ENCODE measurements at places on chromosomes 3 and 15.

GRCh38 chr3:127099982-127100381, 92.9 kb upstream of the PRR23E start:
- DNase-seq = no peak

DNA sequence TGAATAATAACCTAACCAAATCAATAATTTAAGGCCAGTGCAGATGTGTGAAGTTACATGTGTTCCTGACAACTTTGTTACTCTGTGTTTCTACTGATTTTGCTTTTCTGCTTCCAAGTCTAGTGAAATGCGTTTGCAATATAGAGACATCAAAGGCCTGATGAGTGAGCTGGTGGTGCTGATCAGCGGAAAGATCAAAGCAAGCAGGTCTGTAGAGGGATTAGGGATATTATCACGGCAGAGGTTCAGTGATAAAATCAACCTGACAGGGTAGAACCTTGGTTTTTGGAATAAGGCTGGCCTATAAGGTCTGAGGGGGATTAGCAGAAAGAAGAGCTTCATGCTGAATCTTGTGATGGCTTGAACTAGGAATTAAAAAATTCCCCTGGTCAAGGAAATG, 111.7 kb downstream of the EDEM1 start:
- no peak for DNase-seq

DNA sequence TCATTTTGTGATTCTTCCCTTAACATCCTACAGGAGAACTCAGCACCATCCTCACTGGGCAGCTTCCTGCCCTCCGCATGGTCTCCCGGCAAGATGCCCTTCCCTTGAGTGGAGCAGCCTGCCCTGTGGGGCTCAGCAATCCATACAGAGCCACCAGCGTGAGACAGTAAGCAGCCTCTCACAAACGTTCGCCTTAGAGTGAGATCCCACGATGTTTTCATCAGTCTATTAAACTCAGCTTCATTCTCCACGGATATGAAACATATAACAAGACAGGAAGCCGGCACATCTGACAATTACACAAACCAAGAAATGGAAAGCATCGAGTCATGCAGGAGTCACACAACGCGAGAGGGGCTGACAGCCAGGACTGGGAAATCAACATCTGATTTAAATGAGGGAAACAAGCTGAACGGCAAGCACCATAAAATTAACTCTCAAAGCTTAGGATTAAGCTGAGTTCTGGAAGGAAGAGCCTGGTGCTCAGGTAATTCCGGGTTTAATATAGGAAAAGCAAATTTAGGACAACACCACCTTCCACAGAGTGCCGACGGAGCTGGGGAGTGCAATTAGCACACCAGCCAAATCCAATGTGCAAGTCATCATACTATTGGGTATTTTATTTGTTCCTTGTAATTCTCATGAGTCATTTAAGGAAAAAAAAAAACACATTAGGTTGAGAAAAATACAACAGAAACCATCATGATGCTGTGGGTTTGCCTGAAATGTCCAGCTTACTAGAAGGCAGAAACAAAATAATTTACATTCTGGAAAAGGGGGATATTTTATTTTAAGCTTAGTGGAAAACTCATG, 272.0 kb downstream of the OCA2 start:
- DNase-seq = peak; percentile 68

DNA sequence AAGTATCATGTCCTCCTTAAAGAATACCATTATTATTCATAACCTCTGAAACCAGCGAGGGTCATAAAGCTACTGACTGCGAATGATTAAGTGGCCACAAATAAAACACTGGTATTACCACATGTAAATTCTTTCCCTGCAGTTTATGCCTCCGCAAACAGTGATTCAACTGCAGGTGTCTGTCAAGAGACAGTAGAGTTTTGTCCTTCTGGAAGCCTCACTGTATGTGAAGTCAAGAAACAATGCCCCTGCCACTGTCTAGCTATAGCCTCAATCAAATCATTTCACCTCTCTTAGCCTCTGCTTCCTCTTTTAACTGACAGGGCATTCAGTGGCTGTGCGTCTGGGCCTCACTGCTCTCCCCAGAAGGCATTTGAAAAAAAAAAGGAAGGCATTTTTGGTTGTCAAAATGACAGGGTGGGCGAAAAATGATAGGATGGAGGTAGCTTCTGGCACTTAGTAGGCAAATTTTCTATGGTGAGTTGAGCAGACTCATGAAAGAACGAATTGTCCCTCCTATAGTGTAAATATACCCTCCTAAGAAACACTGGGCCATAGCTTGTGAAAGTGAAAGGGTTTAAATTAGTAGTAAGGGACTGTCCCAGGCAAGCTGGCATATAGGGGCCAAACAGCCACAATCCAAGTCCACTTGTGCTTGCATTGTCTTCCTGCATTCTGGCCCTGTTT, 66.7 kb downstream of the FILIP1L start:
- DNase-seq = peak; percentile 84

DNA sequence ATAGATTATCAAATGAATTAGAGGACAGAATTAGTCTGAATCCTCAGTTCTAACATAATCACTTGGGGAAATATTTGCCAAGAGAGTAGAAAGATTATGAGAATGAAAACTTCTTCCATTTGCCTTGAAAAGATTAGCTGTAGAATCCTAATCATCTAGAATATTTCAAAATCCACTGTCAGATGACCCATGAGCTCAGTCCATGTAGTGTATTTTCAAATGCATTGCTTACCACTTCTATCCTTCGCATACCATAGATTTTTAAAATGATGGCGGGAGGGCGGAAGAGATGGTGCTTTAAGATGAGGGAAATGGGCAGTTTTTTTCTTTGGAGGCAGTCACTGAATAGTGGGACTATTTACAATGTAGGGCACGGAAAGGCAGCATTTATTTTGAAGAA, 136.3 kb downstream of the SLCO3A1 start:
- no peak for DNase-seq

DNA sequence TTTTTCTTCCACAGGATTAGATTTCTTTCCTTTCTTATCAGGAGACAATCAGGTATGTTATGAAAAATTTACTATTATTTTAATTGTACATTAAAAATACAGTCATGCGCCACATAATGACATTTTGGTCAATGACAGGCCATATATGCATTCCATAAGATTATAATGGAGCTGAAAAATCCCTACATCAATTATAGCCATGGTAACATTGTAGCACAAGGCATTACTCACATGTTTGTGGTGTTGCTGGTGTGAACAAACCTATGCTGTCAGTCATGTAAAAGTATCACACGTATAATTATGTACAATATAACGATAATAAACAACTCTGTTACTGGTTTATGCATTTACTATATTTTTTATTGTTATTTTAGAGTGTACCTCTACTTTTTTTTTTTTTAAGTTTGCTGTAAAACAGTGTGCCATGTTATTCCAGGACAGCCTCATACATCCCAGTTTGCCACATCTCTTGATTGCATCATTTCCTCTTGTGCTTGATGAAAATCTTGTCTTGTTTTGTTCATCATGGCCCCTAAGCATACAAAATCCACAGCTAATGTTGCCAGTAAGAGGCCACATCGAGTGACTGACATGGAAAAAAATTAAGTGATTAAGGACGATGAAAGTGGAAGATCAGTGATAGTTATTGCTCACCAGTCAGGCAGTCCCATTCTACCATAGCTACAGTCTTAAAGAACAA, 21.4 kb downstream of the CALML4 start:
- DNase-seq = peak; percentile 54

DNA sequence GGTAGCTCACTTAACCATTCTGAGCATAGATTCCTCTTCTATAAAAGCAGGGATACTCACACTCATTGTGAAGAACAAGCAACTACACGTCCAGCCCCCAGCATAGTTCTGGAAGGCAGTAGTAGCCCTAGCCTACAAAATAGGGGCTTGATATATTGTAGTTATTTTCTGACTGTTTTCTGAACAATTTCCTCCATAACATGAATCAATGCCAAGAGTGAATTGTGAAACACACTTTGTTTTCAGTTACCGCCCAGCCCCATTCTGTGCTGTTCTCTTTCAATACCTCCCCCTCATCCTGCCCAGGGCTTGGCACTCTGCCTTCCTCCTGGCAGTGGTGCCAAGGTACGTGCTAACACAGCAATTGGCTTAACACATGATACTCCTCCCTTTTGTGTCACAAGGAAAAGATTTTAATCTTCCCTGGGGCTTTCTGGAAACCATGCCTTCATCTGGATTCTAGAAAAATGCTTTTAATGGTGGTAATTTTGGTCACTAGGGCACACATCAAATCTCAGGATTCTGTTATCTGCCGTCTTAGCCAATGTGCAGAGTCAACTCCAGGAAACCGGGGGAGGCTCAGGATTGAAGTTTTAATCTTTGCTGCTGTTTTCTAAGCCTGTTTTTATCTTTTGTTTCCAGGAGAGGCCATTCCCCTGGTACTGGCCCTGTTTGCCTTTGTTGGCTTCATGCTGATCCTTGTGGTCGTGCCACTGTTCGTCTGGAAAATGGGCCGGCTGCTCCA, 37.2 kb downstream of the IL20RB start:
- DNase-seq = peak; percentile 79

- DNase-seq = peak; percentile 77
Measured at GRCh38 chr3:60303160-60303559, 948.1 kb downstream of the FHIT start.
